NCI-H2227 treated with DMSO at 0.1 percent for 48 hours (cell line): ENCODE measurements at places on chromosomes 3 and 15.

- no peak for DNase-seq
Measured at GRCh38 chr15:85795337-85796305, 896 bp upstream of the KLHL25 start.

DNA sequence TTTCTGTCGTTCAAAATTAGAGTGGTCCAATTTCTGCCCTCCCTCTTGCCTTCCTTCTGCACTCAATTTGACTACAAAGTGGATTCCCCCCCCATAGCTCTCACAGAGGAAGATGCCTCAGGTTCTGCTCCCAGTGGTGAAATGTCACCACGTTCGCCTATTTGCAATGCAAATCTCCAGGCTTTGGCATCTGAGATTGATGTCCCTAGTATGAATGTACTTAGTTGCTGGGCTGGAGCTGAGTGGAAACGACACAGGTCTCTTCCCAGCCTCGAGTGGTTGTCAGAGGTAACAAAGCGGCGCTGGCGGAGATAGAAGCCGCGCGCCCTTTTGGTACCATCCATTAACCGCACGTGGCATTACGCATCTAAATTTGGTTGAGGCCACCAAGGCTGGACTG, 860.1 kb downstream of the MCTP2 start:
- DNase-seq = no peak

GRCh38 chr3:144200466-144200865, 228.8 kb downstream of the DIPK2A start:
- DNase-seq = no peak

GRCh38 chr3:16337856-16338540, 73.0 kb downstream of the OXNAD1 start:
- no peak for DNase-seq

- no peak for DNase-seq
Measured at GRCh38 chr3:72214066-72214951, 429.4 kb upstream of the PROK2 start.

- peak; percentile 34 for DNase-seq
Measured at GRCh38 chr3:53478166-53478830, 16.1 kb upstream of the CACNA1D start.
